ENCODE measurements at places on chromosomes 16 and 17.

DNA sequence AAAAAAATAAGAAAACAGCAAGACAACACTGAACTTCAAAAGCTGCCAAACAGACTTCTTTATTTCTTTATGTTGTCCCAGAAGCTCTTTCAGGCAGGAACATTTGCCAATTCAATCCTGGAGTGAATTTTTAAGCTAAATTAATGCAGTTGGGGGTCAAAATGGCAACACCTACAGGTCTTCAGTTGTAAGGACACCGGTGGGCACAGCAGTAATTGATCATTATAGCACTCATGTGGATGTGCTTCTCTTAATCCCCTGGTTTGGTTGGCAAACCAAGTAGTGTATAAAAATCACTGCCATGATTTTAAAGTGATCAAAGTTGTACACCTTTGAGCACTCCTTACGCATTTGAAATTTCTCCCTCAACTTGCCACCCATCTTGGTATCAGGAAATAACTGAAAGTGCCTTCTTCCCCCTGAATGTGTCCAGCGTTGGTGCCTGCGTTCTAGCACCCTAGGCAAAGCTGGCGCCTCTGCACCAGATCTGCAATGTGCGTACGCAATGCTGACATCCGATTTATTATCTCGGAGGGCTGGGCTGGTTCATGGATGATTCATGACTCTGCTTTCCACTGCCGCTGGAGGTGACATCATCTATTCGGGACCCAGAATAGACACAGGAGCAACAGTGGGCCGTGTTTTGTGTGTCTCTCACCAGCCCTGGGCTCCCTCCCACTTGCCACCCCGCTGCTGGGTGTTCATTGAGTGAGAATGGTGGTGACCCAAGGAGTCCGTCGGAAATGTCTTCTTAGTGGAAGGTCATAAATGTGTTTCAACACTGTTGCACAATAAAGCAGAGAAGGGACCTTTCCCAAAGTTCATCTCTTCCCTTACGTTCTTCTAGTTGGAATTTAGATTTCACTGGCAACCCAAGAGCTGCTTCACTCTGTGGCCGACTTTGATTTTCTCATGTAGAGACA lies 203.4 kb downstream of the CCDC182 start:
- DNase-seq, result no peak

- DNase-seq, result no peak
Measured at GRCh38 chr17:82204831-82205719, 7.6 kb downstream of the CCDC57 start.

DNA sequence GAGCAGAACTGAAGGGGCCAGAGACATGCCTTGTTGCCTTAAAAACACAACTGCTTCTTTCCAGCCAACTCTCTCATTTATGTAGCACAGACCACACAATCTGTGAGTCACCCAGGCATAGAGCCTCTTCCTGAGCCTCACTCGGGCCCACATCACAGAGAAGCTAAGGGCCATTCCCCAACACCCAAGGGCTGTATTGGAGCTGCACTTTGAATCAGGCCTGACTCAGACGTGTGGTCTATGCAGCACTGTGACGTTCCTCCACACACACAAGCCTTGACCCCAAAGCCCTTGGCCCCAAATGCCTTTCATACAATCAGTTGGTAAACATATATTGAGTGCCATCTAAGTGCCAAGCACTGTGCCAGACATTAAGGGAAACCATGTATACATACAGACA lies 308.9 kb upstream of the DYNLRB2 start:
- no peak for DNase-seq

- DNase-seq, result no peak
Measured at GRCh38 chr17:38547444-38547843, 58.3 kb downstream of the SRCIN1 start.

DNA sequence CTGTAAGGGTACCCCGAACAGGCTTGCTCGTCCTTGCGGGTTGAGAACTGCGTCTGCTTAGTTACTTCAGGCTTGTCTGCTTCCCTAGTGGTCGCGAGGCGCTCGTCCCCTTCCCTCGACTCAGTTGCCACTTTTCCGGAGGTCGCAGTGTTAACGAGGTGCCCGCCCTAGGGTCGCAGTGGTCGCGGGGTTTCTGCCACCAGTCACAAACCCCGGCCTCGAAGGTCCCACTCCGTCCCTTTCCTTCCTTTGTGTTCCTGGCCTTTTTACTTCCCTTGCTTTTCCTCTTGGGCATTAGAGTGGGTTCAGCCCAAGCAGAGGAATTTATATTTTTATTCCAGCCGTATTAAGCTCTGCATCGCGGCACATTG lies 299 bp downstream of the NUP85 start:
- DNase-seq, result no peak

DNA sequence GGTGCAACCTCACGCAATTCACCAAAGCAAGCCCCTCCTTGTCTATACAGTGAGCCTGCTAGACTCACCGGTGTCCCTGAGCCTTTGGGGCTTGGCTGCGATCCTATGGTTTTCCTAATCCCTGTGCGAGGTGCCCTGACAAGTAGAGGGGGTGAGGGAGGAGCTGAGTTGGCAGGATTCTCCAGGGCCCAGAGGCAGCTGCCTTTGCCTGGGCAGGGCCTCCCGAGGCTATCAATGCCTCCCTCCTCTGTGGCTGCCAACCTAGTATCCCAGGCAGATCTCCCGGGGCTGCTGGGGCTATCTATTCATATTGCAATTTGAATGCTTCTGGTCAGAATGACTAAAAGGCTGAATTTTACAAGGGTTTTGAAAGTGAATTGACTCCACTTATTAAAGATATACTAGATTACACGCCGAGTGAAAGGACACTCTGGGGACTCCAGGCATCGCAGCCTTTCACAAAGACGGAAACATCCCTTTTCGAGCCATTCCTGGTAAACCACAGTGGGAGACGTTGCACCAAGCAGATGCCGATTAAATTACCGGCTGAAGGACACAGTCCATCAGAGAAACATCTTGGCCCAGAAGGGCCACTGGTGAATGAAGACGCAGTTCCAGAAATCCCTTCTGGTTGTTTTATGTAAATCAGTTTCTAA lies 11.3 kb upstream of the PITPNM3 start:
- DNase-seq, result no peak

DNA sequence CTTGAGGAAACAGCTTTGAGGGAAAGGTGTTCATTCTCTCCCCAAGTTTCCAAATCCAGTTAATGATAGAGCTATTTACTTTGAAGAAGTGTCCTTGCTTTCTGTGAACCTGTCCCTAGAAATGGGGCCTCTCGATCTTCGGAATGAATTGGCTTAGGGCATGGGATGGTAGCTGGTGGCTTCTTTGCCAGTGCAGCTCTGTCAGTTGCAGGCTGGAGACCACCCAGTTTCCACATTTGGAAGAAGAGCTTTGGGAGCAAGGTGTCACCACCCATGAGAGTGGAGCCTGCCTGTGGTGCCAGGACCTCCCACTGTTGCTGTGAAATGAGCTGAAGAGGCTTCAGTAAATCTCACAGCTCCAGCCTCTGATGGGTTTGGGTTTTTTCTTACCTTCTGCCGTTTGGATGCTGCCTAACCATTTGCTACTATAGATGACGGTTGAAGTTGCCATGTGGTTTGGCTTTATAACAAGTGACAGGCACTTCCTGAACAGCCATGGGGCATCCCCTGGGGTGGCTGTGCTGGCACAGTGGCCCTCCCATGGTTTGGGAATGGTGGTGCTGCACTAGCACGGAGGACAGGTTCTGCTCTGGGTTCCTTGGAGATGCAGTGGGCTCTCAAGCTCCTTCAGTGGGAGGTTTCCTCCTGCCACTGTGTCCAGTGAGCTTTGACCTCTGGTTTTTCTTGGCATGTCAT lies 19.5 kb upstream of the SLC5A10 start:
- DNase-seq, result no peak

- DNase-seq, result no peak
Measured at GRCh38 chr16:1437606-1438005, 6.7 kb downstream of the PERCC1 start.

- DNase-seq, result no peak
Measured at GRCh38 chr17:43958748-43959352, 5.1 kb upstream of the PYY start.

- no peak for DNase-seq
Measured at GRCh38 chr16:86821895-86822294, 243.5 kb downstream of the FOXL1 start.

GRCh38 chr16:12065866-12066545 lies 89.5 kb downstream of the SNX29 start:
- no peak for DNase-seq

- DNase-seq, result no peak
Measured at GRCh38 chr17:36105781-36106492, 2.3 kb downstream of the CCL4 start.

GRCh38 chr17:4678448-4679026 lies 25.4 kb downstream of the PELP1 start:
- DNase-seq, result no peak

DNA sequence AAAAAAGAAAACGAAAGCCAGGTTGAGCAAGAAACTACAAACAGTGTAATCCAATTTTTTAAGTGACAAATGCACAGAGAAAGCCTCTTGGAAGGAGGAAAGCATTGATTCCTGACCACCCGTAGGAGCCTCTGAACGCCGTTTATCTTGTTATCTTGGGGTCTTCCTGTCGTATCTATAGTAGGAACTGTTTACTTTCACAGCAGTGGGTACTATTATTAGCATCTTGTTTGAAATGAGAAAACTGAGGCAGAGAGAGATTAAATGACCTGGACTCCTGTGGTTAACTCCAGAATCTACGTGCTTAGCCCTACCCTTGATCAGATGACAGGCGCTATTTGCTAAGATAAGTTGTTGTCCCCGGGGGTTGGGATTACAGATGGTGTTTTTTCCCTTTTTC lies 196.7 kb upstream of the FOXF1 start:
- DNase-seq, result no peak

GRCh38 chr17:29591737-29592608 lies 959 bp upstream of the ANKRD13B start:
- peak; percentile 67 for DNase-seq

GRCh38 chr17:82371333-82372248 lies at the start of gene UTS2R:
TSS of gene UTS2R (plus strand) at chr17:82371765. CDS start at chr17:82374325, 2,560 bp downstream.
- no peak for DNase-seq

- DNase-seq, result no peak
Measured at GRCh38 chr17:11682646-11683045, 84.4 kb downstream of the DNAH9 start.

- DNase-seq, result no peak
Measured at GRCh38 chr17:1727876-1728630, 3.5 kb downstream of the WDR81 start.

DNA sequence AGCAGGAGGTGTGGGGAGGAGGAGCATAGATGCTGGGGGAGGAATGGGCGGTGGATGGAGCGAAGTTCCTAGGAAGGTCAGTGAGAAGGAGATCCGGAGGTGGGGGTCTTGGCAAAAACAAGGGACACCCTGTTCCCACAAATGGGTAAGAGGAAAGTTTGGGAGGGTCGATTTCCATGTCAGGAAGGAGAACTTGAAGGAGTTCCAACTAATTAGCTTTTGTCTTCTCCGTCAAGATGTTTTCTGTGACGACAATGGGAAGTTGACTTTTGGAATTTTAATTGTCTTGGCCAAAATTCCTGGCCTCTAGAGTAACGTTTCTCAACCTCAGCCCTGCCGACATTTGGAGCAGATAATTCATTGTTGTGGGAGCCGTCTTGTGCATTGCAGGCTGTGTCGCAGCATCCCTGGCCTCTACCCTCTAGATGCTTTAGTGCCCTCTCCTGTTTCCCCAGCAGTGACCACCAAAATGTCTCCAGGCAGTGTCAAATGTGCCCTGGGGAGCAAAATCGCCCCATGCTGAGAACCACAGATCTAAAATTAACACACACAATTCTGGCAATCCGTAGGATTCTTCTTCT lies 97.1 kb downstream of the PITPNC1 start:
- no peak for DNase-seq

DNA sequence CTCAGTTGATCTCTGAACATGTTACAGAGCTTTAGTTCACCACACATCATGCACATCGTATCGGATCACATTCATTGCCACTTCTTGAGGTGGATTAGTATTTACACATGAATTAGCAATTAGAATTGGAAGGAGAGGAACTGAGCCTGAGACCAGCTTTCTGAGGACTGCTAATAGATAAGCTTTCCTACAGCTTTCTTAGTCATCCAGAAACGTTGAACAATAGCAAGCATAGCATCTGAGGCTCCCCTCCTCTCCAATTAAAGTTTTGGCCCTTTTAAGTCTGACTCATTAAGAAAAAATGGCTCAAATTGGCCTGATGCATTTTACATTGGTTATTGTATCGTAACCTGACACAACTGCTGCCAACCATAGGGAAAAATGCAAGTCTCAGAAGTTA lies 1130.4 kb downstream of the CDH8 start:
- DNase-seq, result no peak

DNA sequence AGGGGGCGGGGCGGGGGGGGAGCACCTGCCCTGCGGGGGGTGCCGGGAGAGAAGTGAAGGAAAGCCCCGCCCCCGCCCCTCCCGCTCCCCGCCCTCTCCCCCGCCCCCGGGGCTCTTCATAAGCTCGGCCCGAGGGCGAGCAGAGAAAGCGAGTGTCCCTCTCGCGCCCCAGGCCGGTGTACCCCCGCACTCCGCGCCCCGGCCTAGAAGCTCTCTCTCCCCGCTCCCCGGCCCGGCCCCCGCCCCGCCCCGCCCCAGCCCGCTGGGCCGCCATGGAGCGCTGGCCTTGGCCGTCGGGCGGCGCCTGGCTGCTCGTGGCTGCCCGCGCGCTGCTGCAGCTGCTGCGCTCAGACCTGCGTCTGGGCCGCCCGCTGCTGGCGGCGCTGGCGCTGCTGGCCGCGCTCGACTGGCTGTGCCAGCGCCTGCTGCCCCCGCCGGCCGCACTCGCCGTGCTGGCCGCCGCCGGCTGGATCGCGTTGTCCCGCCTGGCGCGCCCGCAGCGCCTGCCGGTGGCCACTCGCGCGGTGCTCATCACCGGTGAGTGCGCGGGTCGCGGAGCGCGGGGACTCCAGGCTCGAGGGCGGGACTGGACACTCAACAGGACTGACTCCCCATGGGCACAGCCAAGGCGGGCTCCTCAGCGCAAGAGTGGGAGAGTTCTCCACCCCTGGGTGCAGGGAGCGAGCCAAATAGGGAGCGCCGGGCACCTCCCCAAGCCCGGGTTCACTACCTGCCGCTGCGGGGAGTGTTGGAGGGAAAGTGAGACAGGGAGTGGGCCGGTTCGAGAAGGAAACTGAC lies at the start of gene HSD11B2:
Gene HSD11B2 (plus strand): TSS at position 145 of the 798 bp plus-strand sequence. CDS start 128 bp downstream, at position 273.
- DNase-seq, result peak; percentile 18
